H1 (cell line): ENCODE measurements at places on chromosomes 4 and X. TPM values are rescaled to one million over a fixed set of nuclear protein-coding genes. Genes with fewer than 3 reads are reported as not detected.

DNA sequence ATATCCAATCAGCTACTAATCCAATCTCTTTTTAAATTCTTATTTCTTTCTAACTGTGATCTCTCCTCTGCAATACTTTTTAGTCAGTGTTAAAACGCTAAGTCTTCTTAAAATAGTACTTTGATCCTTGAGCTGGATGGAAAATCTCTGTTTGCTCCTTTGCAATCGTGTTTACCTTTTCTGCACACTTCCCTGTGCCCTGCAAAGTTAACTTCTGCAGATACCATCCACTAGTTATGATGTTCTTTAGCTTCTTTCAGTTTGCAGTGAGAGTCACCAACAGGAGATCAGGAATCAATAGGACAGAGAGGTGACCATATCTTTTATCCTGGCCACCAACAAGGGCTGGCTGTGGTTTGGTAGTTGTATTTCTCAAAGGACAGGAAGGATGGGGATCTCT, 391.5 kb downstream of the GASK1B start:
- H3K4me1 ChIP-seq, result no peaks in the 10 kb centered on the region
- H3K27me3 ChIP-seq, result no peaks in the 10 kb centered on the region
- no peak overlapping the region for H3K27ac ChIP-seq
- DNase-seq, result no peak

GRCh38 chrX:45628041-45628440, 427.4 kb upstream of the DIPK2B start:
- no peaks in the 10 kb centered on the region for H3K36me3 ChIP-seq
- no peak overlapping the region for H3K27ac ChIP-seq
- no peak overlapping the region for H3K4me3 ChIP-seq
- H3K4me1 ChIP-seq, result no peaks in the 10 kb centered on the region

DNA sequence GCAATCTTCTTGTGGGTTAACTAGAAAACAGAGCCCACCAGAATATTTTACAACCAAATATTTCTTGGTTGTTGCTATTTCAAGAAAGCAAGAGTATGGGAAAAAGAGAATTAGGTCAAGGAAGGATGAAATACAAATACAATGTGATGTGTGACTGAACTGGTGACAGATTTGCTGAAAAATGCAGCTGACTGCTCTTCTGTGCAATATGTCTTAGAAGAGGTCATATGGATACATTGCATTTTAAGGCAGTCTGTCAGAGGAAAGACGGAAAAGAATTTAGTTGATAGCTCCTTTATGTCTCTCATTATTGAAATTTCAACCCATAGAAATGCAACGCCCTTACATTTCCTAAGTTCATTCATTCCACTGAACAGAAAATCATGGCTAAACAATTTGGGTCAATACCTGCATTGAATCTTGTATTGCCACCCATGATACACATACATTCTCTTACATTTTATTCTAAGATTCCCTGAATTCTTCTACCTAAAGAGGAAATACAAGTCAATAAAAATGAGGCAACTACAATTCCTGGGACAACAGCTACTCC, 423.1 kb downstream of the ADAM29 start:
- no peaks in the 10 kb centered on the region for H3K27me3 ChIP-seq
- no peak for DNase-seq
- H3K36me3 ChIP-seq, result no peaks in the 10 kb centered on the region
- H3K4me3 ChIP-seq, result no peak overlapping the region

- H3K4me1 ChIP-seq, result no peaks in the 10 kb centered on the region
- no peak overlapping the region for H3K27ac ChIP-seq
- H3K36me3 ChIP-seq, result no peaks in the 10 kb centered on the region
- DNase-seq, result no peak
These were observed 53.4 kb upstream of the CBR4 start for GRCh38 chr4:169063441-169063840.

Gene GPRIN3
- 1.4 and 1.6 TPM in 2 replicates for total RNA-seq

Gene PRR32
- total RNA-seq, result not detected in 2 replicates
